Myometrial cell (primary cell): ENCODE measurements at places on chromosomes 7 and 10. TPM values are rescaled to one million over a fixed set of nuclear protein-coding genes. Genes with fewer than 3 reads are reported as not detected.

The ZNF248 gene
- total RNA-seq, result 2.9 and 3.2 TPM in 2 replicates

The BRAT1 gene
- total RNA-seq, result 43.8 and 51.0 TPM in 2 replicates

The LIPN gene
- not detected in 2 replicates for total RNA-seq

The DYDC2 gene
- total RNA-seq, result not detected in 2 replicates

The CHST3 gene
- total RNA-seq, result 16.1 and 21.8 TPM in 2 replicates

The SPDYE2 gene
- not detected in 2 replicates for total RNA-seq

The PLEKHS1 gene
- total RNA-seq, result not detected in 2 replicates

The GARS1 gene
- 416 and 485 TPM in 2 replicates for total RNA-seq

The SSMEM1 gene
- total RNA-seq, result not detected in 2 replicates

The SLC26A5 gene
- not detected in 2 replicates for total RNA-seq

The ZNF804B gene
- not detected in 2 replicates for total RNA-seq

The ADARB2 gene
- total RNA-seq, result not detected in 2 replicates

The CTNNA3 gene
- not detected in 2 replicates for total RNA-seq

The CC2D2B gene
- total RNA-seq, result 0.29 TPM in 1 of 2 replicates, not detected in the other

The A1CF gene
- total RNA-seq, result not detected in 2 replicates

The SORCS1 gene
- not detected in 2 replicates for total RNA-seq

The OLAH gene
- total RNA-seq, result not detected in 2 replicates

The LRRD1 gene
- not detected in 2 replicates for total RNA-seq

The NFE2L3 gene
- total RNA-seq, result 21.3 and 30.5 TPM in 2 replicates

The NPC1L1 gene
- not detected in 2 replicates for total RNA-seq

The COL13A1 gene
- total RNA-seq, result 21.3 and 23.1 TPM in 2 replicates

The PON1 gene
- not detected in 2 replicates for total RNA-seq

The SFXN4 gene
- 16.1 and 16.7 TPM in 2 replicates for total RNA-seq

The PON2 gene
- total RNA-seq, result 80.4 and 87.4 TPM in 2 replicates

The TMEM236 gene
- not detected in 2 replicates for total RNA-seq

The ZPBP gene
- total RNA-seq, result not detected in 2 replicates

The ITGB8 gene
- total RNA-seq, result 1.2 and 2.5 TPM in 2 replicates

The BMPER gene
- under 0.01 and 0.35 TPM in 2 replicates for total RNA-seq

The CH25H gene
- 0.18 TPM in 1 of 2 replicates, not detected in the other for total RNA-seq

The MYH16 gene
- not detected in 2 replicates for total RNA-seq

The LBX1 gene
- not detected in 2 replicates for total RNA-seq

The TFEC gene
- not detected in 2 replicates for total RNA-seq

The CNPY4 gene
- 40.6 and 41.3 TPM in 2 replicates for total RNA-seq

The IFIT1B gene
- not detected in 2 replicates for total RNA-seq

The CUBN gene
- total RNA-seq, result under 0.01 and 0.35 TPM in 2 replicates

The CYP3A7 gene
- total RNA-seq, result not detected in 2 replicates

The FOXI2 gene
- not detected in 2 replicates for total RNA-seq

The SCD gene
- total RNA-seq, result 1,102 and 1,319 TPM in 2 replicates

The PIP gene
- not detected in 2 replicates for total RNA-seq

The CRHR2 gene
- total RNA-seq, result not detected in 2 replicates

The PSAP gene
- 494 and 534 TPM in 2 replicates for total RNA-seq

The NODAL gene
- not detected in 2 replicates for total RNA-seq
